ENCODE measurements at places on chromosomes 4 and X.
A peak's percentile ranks its signal among the peaks of the same experiment; 100 is the strongest.

- H3K4me3 ChIP-seq = no peak overlapping the region
- no peaks in the 10 kb centered on the region for H3K36me3 ChIP-seq
- H3K27me3 ChIP-seq = no peaks in the 10 kb centered on the region
- no peak overlapping the region for H3K27ac ChIP-seq
- no peak for DNase-seq
- H3K4me1 ChIP-seq = no peaks in the 10 kb centered on the region
Observed at GRCh38 chrX:16910376-16910775, 36.1 kb upstream of the REPS2 start.

DNA sequence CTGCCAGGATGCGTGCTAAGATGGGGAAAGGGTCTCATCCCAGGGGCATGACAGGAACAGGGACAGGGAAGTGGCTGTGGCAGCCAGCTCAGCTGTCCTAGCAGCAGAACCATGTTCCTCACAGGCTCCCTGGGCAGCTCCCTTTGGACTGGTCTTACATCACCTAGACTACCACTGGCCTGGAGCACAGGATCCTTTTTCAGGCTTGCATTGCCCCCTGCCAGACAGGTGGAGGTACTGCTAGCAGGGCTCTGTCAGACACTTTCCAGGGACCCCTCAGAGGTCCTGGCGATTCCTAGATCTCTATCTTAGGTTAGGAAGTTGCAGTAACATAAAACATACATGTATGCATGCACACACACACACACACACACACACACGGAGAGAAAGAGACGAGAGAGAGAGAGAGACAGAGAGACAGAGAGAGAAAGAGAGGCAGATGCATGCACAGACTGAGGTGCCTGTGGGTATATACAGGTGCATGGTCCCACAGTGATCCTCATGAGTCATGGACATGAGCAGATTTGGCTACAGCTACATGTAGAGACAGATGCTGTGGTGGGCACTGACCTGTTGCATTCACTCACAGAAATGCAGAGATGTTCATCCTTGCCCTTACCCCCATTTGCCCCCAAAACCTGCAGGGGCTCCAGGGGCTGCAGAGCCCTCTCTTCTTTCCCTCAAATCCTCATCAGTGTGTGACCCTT is 63.6 kb downstream of the STARD8 start:
- DNase-seq = peak; percentile 68
- H3K4me1 ChIP-seq = no peaks in the 10 kb centered on the region
- H3K27me3 ChIP-seq = no peaks in the 10 kb centered on the region
- no peak overlapping the region for H3K27ac ChIP-seq

DNA sequence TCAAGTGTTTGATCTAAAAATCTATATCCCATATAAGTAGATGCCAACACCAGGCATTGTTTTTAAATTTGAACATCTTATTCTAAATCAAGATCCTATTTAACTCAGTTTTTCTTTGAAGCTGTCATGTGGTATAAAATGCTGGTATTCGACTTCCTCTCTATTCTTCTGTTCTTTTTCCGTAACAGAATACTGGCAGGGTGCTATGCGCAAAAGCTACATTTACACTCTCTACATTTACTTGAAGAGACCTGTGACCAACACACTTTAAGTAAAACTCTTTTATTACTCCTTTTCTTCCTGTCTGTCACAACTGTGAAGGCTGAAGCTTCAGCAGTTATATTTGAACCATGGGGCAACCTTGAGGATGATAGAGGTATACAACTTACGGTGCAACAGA is 612.8 kb downstream of the C4orf33 start:
- H3K4me3 ChIP-seq = no peak overlapping the region
- no peaks in the 10 kb centered on the region for H3K4me1 ChIP-seq
- no peak for DNase-seq

DNA sequence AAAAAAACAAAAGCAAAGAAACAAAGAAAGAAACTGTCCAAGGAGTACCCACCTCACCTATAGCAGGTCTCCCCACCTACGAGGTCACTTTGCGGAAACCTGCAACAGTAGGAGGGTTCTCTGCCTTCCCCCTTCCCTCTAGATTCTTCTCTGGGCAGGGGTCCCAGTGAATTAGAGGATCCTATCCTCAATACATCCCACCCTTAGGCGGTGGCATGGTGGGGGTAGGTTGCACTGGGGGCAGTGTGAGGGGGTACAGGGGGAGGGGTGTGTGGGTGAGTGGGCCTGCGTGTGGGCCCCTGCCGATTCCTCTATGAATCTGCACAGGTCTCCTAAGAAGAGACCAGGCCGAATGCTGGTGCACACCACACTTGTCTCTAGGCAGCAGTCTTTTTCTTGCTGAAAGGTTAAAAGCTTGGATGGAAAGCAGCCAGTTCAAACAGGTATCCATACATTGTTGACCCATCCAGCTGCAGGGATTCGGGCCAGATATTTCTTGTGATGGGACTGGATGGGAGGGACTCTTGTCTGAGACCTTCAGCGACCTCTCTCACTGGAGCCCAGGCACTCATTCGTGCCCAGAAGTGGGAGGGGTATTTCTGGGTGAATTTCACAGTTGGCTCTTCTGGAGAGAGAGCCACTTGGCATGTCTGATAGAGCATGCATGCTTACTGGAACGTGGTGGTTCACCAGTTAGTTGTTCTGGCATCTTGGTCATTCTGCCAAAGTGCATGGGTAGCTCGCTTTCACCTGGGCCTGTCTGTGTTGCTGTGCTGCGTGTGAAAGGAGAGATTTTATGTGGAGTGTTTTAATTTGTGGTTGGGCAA is 65.6 kb downstream of the NBDY start:
- peak; percentile 27 for DNase-seq
- no peak overlapping the region for H3K4me3 ChIP-seq
- H3K27ac ChIP-seq = no peak overlapping the region
- no peaks in the 10 kb centered on the region for H3K27me3 ChIP-seq
- peaks cover 25% of the 10 kb centered on the region for H3K4me1 ChIP-seq

GRCh38 chrX:100695991-100696390 is 35.9 kb downstream of the SYTL4 start:
- no peak for DNase-seq
- no peak overlapping the region for H3K27ac ChIP-seq
- H3K27me3 ChIP-seq = peaks cover 19% of the 10 kb centered on the region
- H3K4me3 ChIP-seq = no peak overlapping the region
- H3K4me1 ChIP-seq = no peaks in the 10 kb centered on the region
